ENCODE measurements at places on chromosomes 5 and 9. TPM values are rescaled to one million over a fixed set of nuclear protein-coding genes. Genes with fewer than 3 reads are reported as not detected.
A peak's percentile ranks its signal among the peaks of the same experiment; 100 is the strongest.

The PCDHGB7 gene
- total RNA-seq, result 17.9 TPM

The PCDHGA5 gene
- total RNA-seq, result 0.97 TPM

The SLC27A6 gene
- total RNA-seq, result not detected

The CFAP157 gene
- not detected for total RNA-seq

The AIF1L gene
- 0.47 TPM for total RNA-seq

The OLFM1 gene
- not detected for total RNA-seq

DNA sequence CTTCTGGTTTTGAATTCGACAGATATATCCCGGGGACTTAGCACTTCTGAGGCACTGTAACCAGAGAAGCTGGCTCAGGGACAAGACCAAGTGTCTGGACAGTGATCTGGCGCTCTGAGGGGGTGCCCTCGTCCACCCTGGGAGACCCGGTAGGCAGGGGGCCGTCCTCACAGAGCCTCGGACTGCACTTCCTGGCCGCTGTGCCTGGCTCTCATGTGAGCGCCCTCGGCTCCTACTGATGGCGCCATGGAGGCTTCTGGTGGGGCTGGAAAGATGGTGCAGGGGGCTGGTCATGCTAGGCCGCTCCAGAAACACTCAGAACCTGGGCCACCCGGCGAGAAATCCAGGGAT lies 18.8 kb upstream of the SLC6A3 start:
- no peak for DNase-seq
- peaks cover 18% of the 10 kb centered on the region for H3K27me3 ChIP-seq
- H3K4me3 ChIP-seq, result no peak overlapping the region
- H3K4me1 ChIP-seq, result no peaks in the 10 kb centered on the region
- H3K36me3 ChIP-seq, result peaks cover 70% of the 10 kb centered on the region
- H3K27ac ChIP-seq, result no peak overlapping the region

DNA sequence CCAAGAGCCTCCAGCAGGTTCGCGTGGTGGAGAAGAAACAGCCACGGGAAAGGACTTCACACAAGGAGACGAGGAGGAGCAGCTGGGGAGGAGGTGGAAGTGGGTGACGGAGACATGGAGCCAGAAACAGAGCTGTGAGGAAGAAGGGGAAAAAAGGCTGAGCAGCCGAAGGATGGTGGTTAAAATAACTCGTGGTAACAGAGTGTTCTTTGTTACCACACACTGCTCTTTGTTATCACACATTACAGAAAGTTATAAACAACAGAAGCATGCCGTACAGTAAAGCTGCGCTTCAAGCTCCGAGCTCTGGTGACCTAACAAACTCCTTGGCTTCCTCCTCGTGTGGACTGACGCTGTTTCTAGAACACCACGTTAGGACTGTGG lies 215.4 kb downstream of the GLIS3 start:
- peaks cover 8% of the 10 kb centered on the region for H3K36me3 ChIP-seq
- H3K4me1 ChIP-seq, result peaks cover 70% of the 10 kb centered on the region
- peak; percentile 16 for DNase-seq

GRCh38 chr5:150217873-150218692 lies 28.2 kb downstream of the SLC6A7 start:
- no peaks in the 10 kb centered on the region for H3K36me3 ChIP-seq
- peak; percentile 68 for DNase-seq
- no peak overlapping the region for H3K27ac ChIP-seq
- no peak overlapping the region for H3K4me3 ChIP-seq
- peaks cover 24% of the 10 kb centered on the region for H3K4me1 ChIP-seq

- DNase-seq, result no peak
- H3K4me1 ChIP-seq, result no peaks in the 10 kb centered on the region
- no peak overlapping the region for H3K27ac ChIP-seq
- H3K4me3 ChIP-seq, result no peak overlapping the region
- H3K36me3 ChIP-seq, result no peaks in the 10 kb centered on the region
- H3K27me3 ChIP-seq, result no peaks in the 10 kb centered on the region
These were observed 637.2 kb upstream of the DMAC1 start for GRCh38 chr9:8436786-8437185.

GRCh38 chr9:79884546-79884945 lies 312.8 kb downstream of the TLE4 start:
- no peak for DNase-seq
- no peak overlapping the region for H3K4me3 ChIP-seq
- no peaks in the 10 kb centered on the region for H3K4me1 ChIP-seq
- no peak overlapping the region for H3K27ac ChIP-seq

DNA sequence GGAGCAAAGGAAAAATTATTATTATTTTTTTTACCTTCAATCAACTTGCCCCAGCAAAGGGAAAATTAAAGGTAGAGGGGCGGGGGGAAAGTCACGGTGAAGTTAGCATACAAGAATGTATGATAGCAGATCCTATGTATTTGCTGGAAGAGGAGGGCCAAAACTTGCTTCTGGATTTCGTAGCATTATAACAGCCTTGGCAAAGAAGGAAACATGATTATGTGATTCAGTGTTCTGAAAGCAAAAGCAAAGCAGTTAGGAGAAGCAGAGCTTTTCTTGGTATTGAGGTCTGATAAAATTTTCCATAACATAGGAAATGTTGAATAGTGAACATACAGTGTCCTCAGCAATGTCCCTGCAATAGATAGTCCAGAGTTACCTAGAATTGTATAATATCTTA lies 32.4 kb downstream of the MAST4 start:
- no peak for DNase-seq
- H3K4me1 ChIP-seq, result no peaks in the 10 kb centered on the region
- no peak overlapping the region for H3K27ac ChIP-seq
- H3K4me3 ChIP-seq, result no peak overlapping the region
- no peaks in the 10 kb centered on the region for H3K36me3 ChIP-seq
- H3K27me3 ChIP-seq, result peaks cover 2% of the 10 kb centered on the region

DNA sequence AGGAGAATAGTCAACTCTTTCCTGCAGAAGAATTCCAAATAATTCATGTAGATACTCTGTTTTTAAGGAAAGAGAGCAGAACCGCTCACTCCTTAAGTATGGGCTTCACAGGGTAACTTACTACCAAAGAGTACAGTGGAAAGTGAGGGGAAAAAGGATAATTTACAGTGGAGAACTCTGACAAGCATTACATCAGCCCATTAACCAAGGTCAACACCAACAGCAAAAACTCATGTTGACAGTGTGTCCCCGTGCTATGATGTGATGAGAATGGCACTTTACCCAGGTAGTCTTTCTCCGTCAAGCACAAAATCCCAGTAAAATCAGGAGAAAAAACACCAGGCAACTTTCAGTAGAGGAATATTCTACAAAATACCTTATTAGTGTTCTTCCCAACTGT lies 104.3 kb downstream of the ADCY2 start:
- no peak overlapping the region for H3K27ac ChIP-seq
- H3K36me3 ChIP-seq, result no peaks in the 10 kb centered on the region

DNA sequence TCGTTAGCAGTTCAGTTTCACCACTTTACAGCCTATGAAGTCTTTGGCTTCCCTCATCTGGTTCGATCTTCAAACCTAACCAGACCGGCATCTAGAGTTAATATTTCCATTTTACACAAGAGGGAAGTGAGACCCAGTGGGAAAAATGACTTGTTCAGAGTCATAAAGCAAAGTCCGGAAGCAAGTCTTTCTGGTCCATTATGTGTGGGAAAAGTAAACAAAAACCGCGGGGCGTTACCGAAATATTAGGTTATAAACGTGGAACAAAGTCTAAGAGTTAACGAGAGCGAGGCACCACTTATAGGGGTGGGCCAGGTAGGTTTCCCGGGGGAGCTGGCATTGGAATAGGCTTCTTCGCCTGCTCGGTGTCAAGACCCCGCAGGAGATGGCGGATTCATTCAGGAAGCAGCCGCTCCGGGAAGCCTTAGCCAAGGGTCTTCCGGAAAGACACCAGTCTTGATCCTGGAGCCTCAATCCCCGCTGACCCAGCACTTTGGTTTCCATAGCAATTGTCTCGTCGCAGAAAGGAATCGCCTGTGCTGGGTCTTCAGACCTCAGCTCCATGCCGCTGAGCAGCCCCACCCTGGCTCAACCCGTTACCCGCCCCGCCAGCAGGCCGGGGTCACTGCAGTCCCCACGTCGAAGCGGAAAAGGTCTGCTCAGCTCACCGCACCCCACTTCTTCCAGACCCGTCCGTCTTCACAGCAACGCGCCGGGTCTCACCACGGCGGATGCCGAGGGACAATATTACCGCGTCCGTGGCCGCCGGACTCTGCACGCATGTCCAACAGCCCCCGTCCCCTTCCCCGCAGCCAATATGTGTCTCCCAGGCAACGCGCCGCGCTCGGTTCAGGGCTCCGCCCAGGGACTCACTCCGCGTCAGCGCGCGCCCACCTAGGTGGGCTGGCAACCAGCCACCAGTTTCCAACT lies at the start of gene C5orf52:
Gene C5orf52 (plus strand): TSS at position 872 of the 930 bp plus-strand sequence. CDS start 82 bp downstream, outside the sequence.
- H3K27me3 ChIP-seq, result peaks cover 5% of the 10 kb centered on the region
- no peaks in the 10 kb centered on the region for H3K36me3 ChIP-seq
- peak; percentile 7 for DNase-seq
- peak within 1 kb of the TSS; percentile 92 for H3K4me3 ChIP-seq

DNA sequence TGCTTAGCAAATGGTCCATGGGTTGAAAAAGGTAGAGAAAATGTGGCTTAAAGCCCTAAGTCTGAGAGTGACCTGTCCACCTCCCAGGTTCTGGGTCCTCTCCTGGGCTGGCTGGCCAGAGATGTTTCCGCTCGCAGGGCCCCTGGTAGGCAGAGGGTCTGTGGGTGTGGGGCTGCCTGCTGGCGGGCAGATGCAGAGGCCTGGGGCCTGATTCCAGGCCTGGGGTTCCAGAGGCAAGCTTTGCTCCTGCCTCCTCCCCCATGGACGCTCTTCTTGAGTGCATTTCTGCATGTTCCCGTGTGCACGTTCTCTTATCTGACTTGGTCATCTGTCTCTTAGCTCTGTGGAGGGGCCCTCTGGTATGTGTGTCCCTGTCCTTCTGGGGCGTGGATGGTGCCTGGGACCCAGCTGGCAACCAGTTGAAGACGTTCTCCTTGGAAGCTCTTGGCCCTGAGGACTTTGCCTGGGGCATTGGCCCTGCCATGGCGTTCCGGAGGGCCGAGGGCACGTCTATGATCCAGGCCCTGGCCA lies 3.8 kb downstream of the MIGA2 start:
- no peak overlapping the region for H3K4me3 ChIP-seq
- no peaks in the 10 kb centered on the region for H3K27me3 ChIP-seq
- peaks cover 9% of the 10 kb centered on the region for H3K36me3 ChIP-seq
- peaks cover 24% of the 10 kb centered on the region for H3K4me1 ChIP-seq
- DNase-seq, result no peak

DNA sequence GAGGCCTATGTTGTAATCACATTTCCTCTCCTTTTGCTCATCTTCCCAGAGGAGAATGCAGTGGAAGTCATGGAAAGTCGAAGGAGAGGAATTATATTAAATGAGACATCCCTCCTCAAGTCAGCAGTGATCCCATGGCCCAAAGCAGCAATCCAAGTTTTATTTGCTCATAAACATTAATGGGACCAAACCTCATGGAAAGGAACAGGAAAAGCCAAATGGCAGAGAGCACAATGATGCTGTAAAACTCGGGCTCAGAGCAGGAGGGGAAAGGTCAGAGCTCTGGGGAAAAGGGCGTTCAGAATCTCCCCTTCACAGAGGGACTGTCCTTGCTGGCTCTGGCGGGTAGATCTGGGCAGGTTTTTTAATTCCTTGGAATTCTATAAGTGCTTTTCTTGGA lies 175.8 kb downstream of the C5orf15 start:
- no peak for DNase-seq
- no peak overlapping the region for H3K4me3 ChIP-seq
- H3K27ac ChIP-seq, result no peak overlapping the region
- peaks cover 28% of the 10 kb centered on the region for H3K27me3 ChIP-seq

GRCh38 chr5:395156-395920 lies 47.6 kb upstream of the EXOC3 start:
- DNase-seq, result peak; percentile 94
- H3K4me3 ChIP-seq, result peak overlapping the region; percentile 42
- peaks cover 60% of the 10 kb centered on the region for H3K4me1 ChIP-seq
- H3K36me3 ChIP-seq, result peaks cover 31% of the 10 kb centered on the region
- H3K27me3 ChIP-seq, result peaks cover 14% of the 10 kb centered on the region
- H3K27ac ChIP-seq, result peak overlapping the region; percentile 98

DNA sequence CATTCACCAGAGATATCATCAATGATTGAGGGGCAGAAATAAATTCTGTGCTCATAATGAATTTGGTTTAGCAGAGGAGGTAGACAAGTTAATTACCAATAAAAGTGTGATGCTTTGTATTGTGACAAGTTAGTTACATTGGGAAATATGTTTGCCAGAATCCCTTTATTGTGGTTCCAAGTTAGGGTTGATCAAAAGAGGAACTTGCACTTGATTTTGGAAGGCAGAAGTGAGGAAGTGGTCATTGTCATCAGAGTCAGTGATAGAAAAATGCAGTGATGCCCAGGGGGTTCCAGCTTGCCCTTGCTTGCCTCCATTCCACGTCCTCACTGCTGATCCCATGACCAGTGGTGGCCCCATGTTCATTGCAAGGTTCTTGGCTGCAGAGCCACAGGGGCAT lies 69.7 kb downstream of the SVEP1 start:
- DNase-seq, result no peak
- H3K27ac ChIP-seq, result no peak overlapping the region
- H3K4me1 ChIP-seq, result no peaks in the 10 kb centered on the region
- peaks cover 10% of the 10 kb centered on the region for H3K36me3 ChIP-seq
- H3K4me3 ChIP-seq, result no peak overlapping the region
- H3K27me3 ChIP-seq, result peaks cover 5% of the 10 kb centered on the region

DNA sequence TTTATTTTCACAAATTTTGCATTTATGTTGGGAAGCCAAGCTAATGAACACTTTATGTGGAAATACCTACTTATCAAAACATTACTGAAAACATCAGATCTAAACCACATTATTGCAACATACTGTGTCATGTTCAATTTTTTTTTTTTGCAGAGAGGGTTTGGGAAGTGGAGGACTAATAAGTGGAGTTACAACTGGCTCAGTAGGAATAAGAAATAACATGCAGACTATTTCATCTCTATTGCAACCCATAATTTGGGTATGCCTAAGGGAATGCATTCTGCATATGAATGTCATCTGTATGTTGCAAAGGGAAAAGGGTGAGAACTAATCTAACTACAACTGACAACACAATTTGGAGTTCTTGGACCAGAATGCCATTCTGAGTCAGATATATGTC lies 41.8 kb downstream of the APC start:
- H3K27ac ChIP-seq, result no peak overlapping the region
- no peak overlapping the region for H3K4me3 ChIP-seq
- peaks cover 47% of the 10 kb centered on the region for H3K36me3 ChIP-seq
- H3K27me3 ChIP-seq, result peaks cover 2% of the 10 kb centered on the region

GRCh38 chr5:150788977-150789376 lies 10.4 kb downstream of the SMIM3 start:
- H3K4me3 ChIP-seq, result peak overlapping the region; percentile 83
- peak overlapping the region; percentile 90 for H3K27ac ChIP-seq
- no peak for DNase-seq
- H3K4me1 ChIP-seq, result peaks cover 85% of the 10 kb centered on the region
- H3K36me3 ChIP-seq, result peaks cover 22% of the 10 kb centered on the region

- peaks cover 28% of the 10 kb centered on the region for H3K4me1 ChIP-seq
- H3K4me3 ChIP-seq, result no peak overlapping the region
- H3K27me3 ChIP-seq, result peaks cover 2% of the 10 kb centered on the region
- H3K36me3 ChIP-seq, result peaks cover 8% of the 10 kb centered on the region
These were observed 89.3 kb downstream of the ZCCHC7 start for GRCh38 chr9:37209431-37210386.

DNA sequence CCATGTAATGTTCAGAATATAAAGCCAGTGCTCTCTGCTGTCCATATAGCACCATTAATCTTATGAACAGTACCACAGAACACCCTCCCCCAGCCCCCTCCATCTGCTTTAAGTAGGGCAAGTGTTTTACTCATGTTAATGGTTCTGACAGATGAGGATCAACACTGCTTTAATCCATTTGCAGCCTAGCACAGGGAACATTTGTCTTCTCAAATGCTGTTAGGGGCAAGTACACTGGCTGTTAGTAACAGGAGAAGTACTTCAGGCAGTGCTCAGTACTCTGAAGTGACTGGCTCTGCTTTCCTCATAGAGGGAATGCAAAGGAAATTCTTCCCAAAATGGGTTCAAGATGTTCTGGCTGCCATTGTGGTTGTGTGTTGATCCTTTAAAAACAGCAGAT lies 202.6 kb downstream of the DCP2 start:
- H3K27me3 ChIP-seq, result no peaks in the 10 kb centered on the region
- no peak for DNase-seq
- H3K27ac ChIP-seq, result no peak overlapping the region
- no peaks in the 10 kb centered on the region for H3K36me3 ChIP-seq

Measured in HFFc6 (cell line).